ENCODE measurements at places on chromosomes 3 and 15.

- peak; percentile 21 for DNase-seq
Observed at GRCh38 chr15:78417754-78418630, 20.0 kb upstream of the IREB2 start.

DNA sequence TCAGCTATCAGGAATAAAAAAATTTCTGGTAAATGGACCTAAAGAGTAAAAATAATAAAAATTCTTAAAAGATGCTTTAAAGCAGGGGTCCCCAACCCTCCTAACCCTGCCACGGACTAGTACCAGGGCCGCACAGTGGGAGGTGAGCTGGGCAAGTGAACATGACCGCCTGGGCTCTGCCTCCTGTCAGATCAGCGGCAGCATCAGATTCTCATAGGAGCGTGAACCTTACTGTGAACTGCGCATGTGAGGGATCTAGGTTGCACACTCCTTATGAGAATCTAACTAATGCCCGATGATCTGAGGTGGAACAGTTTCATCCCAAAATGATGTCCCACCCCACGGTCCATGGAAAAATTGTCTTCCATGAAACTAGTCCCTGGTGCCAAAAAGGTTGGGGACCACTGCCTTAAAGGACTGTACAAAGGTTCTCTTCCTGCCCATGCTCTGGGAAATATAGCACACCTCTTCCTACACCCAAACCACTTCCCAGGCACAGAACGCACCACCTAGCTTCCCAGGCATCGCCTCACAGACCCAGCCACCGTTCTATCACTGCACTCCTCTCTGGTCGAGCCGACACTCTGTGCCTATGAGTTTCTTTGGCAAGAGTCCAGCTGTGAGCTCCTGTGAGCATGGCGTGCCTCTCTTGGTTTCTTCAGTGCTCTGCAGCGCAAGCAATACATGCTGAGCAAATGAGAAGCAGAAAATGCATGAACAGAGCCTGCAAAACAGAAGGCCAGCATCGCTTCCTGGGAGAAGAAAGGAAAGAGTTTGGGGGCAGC is 104.9 kb downstream of the OCA2 start:
- DNase-seq: no peak

- DNase-seq: no peak
Observed at GRCh38 chr3:127684871-127685707, 12.3 kb downstream of the ABTB1 start.

GRCh38 chr15:64681424-64682024 is 93.9 kb downstream of the RBPMS2 start:
- peak; percentile 67 for DNase-seq

DNA sequence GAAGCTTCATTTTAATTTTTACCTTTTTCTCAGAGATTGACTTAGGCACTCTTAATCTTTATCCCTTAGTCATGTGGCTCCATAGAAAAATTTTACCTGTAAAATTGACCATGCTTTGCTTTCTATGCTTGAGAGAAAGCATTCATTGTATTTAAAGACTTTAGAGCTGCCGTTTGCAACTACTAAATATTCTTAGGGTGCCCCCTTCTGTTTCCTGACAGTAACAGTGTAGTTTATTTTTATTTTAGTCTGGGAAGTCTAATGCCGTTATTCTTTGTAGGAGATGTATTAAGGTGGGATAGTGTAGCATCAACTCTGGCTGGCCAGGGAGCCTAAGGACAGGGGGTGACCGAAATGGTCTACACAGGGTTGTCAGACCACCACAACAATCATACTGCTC is 84.5 kb upstream of the SYNPR start:
- DNase-seq: peak; percentile 11

DNA sequence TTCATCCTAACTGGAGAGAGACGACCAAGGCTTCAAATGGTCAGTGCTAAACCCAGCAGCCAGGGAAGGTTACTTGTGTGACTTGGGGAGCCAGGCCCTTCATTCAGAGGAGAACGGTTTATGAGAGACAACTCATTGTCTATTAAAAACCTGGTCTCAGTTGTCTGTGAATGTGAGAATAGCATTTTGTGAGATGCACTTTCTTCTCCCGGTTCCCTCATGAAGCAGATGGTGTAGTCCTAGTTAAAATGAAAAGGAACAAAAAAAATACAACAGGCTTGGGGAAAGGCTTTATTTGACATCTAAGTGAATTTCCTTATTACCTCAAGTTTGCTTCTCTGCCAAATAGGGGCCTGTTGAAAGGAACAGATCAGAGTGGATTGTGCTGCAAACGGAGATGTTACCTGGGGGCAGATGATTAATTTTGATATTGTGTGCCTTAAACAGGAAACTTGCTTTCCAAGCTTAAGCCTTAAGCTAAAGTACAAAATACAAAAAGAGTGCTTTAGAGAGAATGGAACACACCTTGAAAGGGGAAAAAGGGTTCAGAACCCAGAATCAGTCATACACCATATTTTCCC is 202.7 kb upstream of the BHLHE40 start:
- DNase-seq: no peak

- DNase-seq: peak; percentile 40
Observed at GRCh38 chr3:39808467-39809180, 785 bp upstream of the MYRIP start.

DNA sequence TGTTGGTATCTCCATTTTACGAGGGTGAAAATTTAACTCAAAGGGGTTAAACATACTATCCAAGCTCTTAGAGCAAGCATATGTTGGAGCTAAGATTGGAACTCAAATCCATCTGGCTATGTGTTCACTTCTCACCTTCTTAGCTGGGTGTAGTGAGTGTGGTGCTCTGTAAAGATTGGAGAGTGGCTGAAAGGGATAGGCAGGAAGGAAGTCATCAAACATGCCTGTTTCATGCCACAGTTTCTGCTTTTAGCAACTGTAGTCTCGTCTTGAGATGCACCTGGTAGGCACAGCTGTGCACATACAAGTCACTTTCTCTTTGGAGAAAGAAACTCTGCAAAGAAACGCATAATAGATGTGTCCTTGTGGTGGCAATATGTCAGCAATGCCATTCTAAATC is 189.1 kb upstream of the MDFIC2 start:
- no peak for DNase-seq

DNA sequence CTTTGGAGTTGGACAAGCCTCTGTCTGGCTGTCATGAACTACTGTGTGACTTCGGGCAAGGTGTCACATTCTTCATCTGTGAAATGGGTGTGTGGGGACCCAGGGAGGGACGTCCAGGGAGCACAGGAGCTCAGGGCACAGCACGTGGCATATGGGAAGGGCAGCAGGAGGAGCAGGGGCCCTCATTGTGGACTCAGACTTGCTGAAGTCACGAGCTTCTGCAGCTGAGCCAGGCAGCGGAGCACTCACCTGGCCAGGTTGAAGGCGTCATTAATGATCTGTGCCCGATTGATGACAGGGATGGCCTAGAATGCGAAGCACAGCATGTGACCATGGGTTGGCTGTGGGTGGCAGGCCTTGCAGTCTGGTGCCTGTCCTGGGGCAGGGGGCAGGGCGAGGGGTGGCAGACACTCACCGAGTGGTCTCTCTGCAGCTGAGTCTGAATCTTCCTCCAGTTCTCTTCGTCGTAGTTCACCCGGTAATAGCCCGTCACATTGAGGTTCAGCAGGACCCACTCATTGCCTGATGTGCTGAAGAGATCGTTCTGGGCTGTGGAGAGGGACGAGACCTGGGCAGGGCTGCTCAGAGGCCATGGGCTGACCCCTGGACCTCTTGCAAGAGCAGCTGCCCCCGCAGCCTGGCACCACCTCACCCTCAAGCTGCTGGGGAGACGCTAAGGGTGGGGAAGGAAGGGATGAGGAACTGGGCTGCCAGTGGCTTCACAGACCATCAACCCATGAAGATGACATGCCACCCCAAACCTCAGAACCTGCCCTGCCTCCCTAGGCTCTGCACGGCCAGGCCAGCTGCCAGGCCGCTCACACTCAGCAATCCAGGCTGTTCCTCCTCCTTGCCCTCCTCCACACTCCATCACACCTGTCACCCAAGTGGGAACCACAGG is 15.4 kb downstream of the ANPEP start:
- no peak for DNase-seq

GRCh38 chr15:101086394-101087171 is 165.3 kb downstream of the CHSY1 start:
- no peak for DNase-seq

- no peak for DNase-seq
Observed at GRCh38 chr15:73518180-73518862, 75.4 kb downstream of the REC114 start.

GRCh38 chr15:92810418-92811138 is 89.5 kb upstream of the CHD2 start:
- DNase-seq: peak; percentile 77

- no peak for DNase-seq
Observed at GRCh38 chr3:4591669-4592068, 98.5 kb downstream of the ITPR1 start.

DNA sequence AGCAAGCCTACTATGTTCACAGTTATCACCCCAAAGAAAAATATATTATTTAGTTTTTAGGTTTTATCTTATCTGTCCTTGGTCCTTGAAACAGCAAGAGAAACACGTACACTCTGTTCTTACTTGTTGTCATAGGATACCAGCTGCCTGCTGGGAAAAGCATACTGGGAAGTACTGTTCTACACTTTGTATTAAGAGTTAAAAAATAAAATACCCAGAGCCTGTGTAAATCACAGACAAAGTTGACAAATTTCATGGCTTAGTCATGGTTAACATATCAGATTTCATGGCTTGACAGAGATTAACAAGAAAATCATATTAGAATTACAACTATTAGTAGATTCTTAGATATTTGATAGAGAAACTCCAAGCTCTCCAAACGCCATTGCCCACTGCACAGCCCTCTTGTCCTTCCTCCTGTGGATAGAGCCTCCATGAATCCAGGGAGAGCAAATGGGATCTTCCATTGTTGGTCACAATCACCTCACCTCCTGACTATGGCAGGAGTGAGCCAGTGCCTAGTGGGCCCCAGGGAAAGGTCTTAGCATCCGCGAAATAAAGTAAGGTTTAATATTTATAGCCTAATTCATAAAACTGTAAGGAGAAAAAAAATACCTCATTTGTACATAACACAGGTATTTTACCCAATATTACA is 128.1 kb upstream of the WNT5A start:
- no peak for DNase-seq

- DNase-seq: no peak
Observed at GRCh38 chr15:37362414-37362813, 262.1 kb upstream of the MEIS2 start.

- peak; percentile 76 for DNase-seq
Observed at GRCh38 chr3:160003520-160004128, 15.0 kb downstream of the IL12A start.

GRCh38 chr3:132315851-132316250 is 1.4 kb upstream of the ACP3 start:
- DNase-seq: no peak

DNA sequence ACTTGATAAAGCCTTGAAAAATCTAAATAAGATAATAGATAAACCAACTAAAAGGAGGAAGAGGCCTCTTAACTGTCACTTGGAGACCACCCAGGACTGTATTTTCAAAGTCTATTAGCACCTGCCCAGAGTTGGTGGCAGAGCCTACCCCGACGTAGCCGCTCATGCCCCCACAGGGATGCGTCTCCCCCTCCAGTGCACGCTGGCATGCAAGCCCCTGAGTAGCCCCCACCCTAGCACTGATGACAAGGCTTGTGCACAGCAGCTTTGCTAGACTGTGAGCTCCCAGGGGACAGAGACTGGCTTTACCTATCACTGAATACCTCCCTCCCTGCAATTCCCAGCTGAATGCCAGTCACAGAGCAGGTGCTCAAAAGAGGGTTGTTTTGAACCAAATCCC is 54.1 kb upstream of the HES1 start:
- DNase-seq: no peak

GRCh38 chr3:184582646-184583577 is 21.3 kb downstream of the EPHB3 start:
- DNase-seq: no peak

GRCh38 chr3:9098716-9099675 is 135.7 kb upstream of the RAD18 start:
- no peak for DNase-seq

DNA sequence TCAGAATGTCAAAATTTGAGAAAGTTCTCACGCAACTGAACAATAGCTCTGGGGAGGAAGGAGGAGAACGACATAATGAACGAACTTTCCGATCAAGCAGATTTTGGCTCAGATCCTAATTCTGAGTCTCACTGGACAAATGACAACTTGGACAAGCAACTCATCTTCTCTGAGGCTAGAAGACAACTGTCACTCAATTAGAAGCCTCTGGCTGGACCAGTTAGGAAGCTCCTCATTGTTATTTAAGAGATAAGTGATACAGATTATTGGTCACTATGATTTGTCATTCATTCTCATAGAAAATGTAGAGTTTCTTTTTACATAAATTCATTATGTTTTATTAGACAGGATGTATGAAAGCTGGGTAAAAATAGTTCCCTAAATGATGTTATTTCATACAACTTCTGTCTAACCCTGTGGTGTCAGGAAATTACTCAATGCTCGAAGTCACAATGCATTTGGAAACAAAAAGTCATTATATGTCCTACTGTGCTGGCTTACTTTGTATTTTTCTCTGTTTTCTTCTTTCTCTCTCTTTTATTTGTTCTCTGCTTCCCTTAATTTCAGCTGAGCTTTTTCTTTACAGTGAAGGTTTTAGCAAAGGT is 11.0 kb upstream of the C3orf49 start:
- no peak for DNase-seq

- no peak for DNase-seq
Observed at GRCh38 chr3:143808030-143808429, 40.2 kb downstream of the SLC9A9 start.

DNA sequence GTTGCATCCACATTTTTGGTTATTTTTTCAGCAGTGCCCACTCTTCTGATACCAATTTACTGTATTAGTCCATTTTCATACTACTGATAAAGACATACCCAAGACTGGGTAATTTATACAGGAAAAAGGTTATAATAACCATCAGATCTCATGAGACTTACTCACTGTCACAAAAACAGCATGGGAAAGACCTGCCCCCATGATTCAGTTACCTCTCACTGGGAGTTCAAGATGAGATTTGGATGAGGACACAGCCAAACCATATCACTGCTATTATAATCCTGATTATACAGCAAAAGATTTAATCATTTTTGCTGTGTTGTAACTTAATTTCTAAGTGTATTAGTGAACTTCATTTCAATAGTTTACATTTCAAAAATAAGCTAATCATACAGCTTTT is 6.6 kb downstream of the ZBED2 start:
- no peak for DNase-seq

- DNase-seq: no peak
Observed at GRCh38 chr15:43908516-43909050, 81.8 kb downstream of the WDR76 start.

DNA sequence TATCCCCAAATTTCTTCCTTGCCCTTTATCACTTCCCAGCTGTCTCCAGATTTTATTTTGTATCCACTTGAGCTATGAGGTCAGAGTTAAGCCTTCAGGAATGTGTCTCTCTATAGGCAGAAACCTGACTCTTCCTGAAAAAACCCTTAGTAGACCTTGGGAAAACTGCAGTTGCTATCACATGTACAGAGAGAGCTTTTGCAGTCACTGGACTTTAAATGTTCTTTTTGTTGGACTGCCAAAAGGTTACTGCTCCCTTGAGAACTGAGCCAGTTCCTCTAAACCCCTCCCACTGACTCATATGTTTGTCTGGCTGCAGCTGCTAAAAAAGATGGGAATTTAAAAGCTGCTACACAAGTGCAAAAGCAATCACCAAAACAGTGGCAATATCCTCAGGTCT is 169.1 kb upstream of the CCDC54 start:
- peak; percentile 95 for DNase-seq

- no peak for DNase-seq
Observed at GRCh38 chr3:127156338-127157050, 36.4 kb upstream of the PRR23E start.

GRCh38 chr3:174110761-174111160 is 713.2 kb downstream of the NLGN1 start:
- DNase-seq: no peak

- DNase-seq: no peak
Observed at GRCh38 chr15:93862791-93863190, 368.6 kb upstream of the MCTP2 start.
